Fibroblast of skin of abdomen (primary cell): ENCODE measurements at places on chromosomes 7 and 10.

GRCh38 chr10:6175329-6176055 is 27.2 kb upstream of the PFKFB3 start:
- no peak for DNase-seq

DNA sequence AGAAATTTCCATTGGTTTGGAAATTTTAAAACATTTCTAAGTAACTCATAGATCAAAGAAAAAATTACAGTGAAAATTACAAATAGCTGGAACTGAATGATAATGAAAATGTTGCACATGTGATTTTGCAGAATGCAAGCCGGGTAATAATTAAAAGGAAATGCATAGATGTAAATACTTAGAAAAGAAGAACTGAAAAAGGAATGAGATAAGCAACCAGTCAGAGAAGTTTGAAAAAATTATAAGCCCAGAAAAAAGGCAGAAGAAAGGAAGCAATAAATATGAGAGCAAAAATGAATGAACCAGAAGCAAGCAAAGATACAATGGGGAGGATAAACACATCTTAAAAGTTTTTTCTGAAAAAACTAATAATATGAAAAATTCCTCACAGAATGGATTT is 3.2 kb upstream of the TMEM273 start:
- no peak for DNase-seq

- DNase-seq = no peak
Observed at GRCh38 chr10:97355571-97355975, 21.0 kb upstream of the FRAT2 start.

- DNase-seq = no peak
Observed at GRCh38 chr10:101304316-101304715, 49.6 kb upstream of the BTRC start.

- no peak for DNase-seq
Observed at GRCh38 chr7:2936891-2937580, 92.9 kb upstream of the GNA12 start.

DNA sequence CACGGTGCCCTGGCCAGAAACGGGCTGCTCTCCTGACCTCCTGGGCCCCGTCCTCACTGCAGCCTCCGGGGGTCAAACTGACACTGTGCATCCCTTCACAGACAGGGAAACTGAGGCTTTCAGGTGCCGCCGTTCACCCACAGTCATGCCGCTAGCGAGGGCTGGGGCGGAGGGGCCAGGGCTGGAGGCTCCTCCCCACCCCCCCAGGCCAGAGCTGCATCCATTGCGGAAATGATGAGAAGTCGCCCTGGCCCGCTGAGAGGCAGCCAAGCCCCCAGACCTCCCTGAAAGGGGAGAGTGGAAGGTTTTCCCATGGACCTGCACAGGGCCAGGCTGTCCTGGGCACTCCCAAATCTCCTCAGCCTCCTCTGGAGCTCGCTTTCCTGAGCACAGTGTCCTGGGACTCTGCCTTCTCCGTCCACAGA is 16.5 kb upstream of the INPP5A start:
- no peak for DNase-seq

DNA sequence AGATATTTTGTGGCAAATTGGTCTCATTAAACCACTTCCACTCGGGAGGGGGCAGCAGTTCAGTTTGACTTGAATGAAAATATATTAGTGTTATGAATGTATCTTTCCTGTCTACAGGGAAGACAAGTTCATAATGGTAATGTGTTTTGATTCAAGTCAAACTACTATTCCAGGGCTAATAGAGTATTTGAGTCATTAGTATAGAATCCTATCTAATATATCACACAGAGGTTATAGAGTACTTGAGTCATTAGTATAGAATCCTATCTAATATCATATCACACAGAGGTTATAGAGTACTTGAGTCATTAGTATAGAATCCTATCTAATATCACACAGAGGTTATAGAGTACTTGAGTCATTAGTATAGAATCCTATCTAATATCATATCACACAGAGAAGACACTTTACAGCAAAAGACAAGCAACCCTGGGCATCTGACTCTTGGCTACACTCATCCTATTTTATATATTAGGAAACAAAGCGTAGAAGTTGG is 199.7 kb upstream of the MAGI2 start:
- DNase-seq = peak; percentile 13

DNA sequence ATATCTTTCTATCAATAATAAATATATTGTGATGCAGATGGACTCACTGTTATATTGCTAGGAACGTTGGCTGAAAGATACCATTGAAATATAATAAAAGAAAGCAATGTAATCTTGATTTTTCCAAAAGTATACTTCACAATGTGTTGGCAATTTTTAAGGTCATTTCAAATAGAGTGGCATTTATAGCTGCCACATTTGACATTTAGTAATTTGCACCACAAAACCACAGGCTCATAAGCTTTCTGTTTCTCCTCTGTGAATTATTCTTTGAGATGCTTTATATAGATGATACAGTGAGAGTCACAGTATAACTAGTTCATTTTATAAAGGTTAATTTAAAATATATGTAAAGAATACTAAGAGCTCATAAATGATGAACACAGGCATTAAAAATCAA is 44.6 kb downstream of the TMEM168 start:
- DNase-seq = no peak

DNA sequence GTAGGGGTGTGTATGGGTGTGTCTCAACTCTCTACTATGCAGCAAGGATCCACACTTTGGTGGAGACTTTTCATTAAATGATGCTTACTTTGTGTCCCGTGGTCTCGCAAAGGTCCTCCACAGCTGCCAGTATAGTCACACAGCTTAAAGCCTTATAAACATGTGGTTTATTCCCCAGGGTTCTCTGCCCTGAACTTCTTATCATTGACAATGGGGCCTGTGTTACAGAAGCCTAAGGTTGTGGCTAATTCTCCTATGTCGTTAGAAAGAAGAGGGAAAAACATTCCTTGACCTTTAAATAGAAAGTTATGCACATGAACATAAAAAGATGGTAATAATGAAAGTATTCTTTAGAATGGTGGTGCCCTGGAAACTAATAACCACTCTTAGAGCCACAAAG is 201.4 kb downstream of the INHBA start:
- no peak for DNase-seq
